ENCODE measurements at places on chromosomes 16 and 17.

DNA sequence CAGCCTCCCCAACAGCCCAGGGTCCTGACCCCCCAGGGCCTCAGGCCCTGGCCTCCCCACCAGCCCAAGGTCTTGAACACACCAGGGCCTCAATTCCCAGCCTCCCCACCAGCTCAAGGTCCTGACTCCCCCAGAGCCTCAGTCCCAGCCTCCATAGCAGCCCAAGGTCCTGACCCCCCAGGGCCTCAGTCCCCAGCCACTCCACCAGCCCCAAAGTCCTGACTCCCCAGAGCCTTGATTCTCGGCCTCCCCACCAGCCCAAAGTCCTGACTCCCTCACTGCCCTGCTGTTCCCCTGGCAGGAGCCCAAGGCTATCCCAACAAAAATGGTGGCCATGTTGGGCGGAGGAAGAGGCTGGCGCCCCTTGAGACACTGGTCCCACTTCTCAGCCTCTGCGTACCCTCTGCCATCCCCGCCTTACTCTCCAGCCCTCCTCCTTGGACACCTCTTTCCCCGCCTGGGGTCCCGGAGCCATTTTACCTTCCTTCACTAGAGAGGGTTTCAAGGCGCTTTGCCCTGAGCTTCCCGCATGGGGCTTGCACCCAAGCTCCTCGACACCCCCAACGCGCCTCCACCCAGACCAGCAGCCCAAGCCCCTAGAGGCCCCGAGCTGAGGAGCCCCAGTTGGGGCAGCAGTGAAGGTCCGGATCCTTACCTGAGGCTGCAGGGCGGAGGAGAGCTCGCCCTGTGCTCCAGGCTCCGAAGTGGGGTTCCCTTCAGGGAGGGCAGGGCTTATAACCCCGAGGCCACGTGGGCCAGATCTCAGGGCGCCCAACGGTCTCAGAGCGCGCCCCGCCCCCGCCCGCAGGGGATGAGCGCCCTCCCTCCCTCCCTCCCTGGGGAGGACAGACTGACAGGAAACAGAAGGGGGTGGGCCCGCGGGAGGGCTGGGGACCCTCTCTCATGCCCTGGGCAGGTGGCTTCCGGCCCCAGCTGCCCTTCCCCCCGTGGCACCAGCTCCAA lies 3.5 kb upstream of the TSPOAP1 start:
- H3K36me3 ChIP-seq = peaks cover 7% of the 10 kb centered on the region
- peak overlapping the region; percentile 16 for H3K4me3 ChIP-seq
- peaks cover 38% of the 10 kb centered on the region for H3K4me1 ChIP-seq
- DNase-seq = no peak

DNA sequence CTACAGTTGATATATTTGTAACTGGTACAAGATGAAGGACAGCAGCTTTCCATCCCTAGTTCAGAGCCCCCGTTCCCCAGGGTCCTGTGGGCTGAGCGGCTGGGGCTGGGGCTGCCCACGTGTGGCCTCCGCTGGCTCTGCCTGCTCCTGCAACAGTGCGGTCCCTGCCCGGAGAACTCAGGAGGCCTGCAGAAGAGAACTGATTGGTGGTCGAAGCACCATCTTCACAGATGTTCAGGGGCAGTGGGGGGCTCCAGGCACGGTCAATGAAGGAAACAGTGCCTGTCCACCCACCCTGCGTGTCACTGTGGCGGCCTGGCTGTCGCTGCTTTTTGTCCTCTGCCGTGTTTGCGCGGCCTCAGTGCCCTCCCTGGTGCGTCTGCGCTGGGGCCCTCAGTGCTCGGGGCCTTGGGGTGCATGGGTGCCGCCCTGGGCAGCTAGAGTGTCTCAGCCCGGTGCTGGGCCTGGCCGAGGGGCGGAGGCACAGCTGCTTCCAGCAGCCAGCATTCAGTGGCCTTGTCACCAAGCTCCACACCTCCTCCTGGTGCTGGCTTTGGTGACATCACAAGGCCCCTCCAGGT lies 4.2 kb upstream of the NUDT16L1 start:
- no peak for DNase-seq
- H3K36me3 ChIP-seq = peaks cover 82% of the 10 kb centered on the region
- no peaks in the 10 kb centered on the region for H3K27me3 ChIP-seq
- no peak overlapping the region for H3K27ac ChIP-seq
- peaks cover 19% of the 10 kb centered on the region for H3K4me1 ChIP-seq

DNA sequence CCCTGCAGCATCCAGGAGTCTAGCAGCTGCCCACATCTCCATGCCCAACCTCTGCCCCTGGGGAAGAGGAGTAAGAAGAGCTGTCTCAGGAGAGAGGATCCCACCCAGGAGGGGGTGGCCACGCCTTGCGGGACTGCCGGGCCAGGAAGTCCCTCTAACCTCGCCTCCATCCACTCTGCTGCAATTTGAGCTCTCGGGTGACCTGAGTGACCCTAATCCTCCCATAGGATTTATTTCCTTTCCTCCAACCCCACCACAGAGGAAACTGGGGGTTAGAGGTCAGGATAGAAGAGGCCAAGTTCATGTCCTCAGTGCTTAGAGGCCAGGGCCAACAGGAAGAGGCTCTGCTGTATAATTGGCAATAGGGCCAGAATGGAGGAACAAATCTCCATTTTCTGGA lies 22.6 kb upstream of the NGFR start:
- no peak overlapping the region for H3K27ac ChIP-seq
- H3K4me3 ChIP-seq = no peak overlapping the region
- no peak for DNase-seq
- peaks cover 29% of the 10 kb centered on the region for H3K4me1 ChIP-seq
- peaks cover 16% of the 10 kb centered on the region for H3K27me3 ChIP-seq

DNA sequence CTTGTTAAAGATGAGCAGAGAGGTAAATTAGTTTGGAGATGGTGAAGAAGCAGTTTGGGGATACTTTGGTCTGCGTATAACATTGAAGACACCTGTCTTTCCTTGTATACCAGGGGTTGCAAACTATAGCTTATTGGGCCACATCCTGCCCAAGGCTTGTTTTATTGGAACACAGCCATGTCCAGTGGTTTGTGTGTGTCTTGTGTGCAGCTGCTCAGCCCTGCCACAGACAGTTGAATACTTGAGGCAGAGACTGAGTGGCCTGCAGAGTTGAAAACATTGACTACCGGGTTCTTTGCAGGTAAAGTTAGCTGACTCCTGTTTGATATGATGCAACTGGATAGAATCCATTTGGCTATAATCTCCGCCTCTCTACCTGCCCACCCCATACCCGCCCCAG lies 224.4 kb downstream of the PRKCA start:
- H3K4me1 ChIP-seq = peaks cover 27% of the 10 kb centered on the region
- no peaks in the 10 kb centered on the region for H3K36me3 ChIP-seq
- no peak overlapping the region for H3K27ac ChIP-seq
- H3K4me3 ChIP-seq = no peak overlapping the region
- DNase-seq = no peak
- H3K27me3 ChIP-seq = no peaks in the 10 kb centered on the region

DNA sequence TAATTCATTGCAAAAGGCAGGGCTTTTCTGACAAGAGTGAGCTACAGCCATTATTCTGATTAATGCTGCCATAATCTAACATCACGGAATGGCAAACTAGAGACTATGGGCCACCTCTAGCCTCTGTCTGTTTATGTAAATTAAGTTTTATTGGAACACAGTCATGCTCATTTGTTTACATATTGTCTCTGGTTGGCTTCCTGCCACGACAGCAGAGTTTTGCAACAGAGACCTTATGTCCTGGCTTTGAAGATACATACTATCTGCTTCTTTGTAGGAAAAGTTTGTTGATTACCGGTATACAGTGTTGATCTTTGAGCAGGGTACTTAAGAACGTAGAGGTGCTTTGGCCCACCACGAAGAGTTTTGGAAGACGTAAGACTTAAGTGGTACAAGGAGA lies 715.9 kb upstream of the RBFOX1 start:
- H3K27ac ChIP-seq = no peak overlapping the region
- no peak for DNase-seq
- no peak overlapping the region for H3K4me3 ChIP-seq
- peaks cover 3% of the 10 kb centered on the region for H3K4me1 ChIP-seq
- no peaks in the 10 kb centered on the region for H3K36me3 ChIP-seq

- H3K27ac ChIP-seq = no peak overlapping the region
- H3K27me3 ChIP-seq = no peaks in the 10 kb centered on the region
- DNase-seq = no peak
Observed at GRCh38 chr17:82217120-82217529, 4.5 kb upstream of the CCDC57 start.

DNA sequence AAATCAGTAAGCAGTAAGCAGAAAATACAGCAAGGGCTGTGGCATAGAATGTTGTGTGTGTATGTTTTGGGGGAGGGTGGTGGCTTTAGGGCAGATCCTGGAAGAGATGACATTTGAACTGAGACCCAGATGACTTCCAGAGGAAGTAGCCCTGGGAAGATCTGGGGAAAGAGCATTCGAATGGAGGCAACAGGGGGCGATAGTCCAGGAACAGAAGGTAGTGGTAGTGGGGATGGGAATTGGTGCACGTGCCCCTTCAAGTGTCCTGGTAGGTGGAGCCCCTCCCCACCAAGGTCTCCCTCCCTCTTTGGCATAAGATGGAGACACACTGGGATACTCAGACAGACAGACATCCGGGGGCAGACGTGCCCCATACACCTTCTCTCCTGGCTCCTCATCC lies 14.1 kb downstream of the ARHGEF15 start:
- DNase-seq = no peak
- no peak overlapping the region for H3K4me3 ChIP-seq
- peaks cover 13% of the 10 kb centered on the region for H3K4me1 ChIP-seq

DNA sequence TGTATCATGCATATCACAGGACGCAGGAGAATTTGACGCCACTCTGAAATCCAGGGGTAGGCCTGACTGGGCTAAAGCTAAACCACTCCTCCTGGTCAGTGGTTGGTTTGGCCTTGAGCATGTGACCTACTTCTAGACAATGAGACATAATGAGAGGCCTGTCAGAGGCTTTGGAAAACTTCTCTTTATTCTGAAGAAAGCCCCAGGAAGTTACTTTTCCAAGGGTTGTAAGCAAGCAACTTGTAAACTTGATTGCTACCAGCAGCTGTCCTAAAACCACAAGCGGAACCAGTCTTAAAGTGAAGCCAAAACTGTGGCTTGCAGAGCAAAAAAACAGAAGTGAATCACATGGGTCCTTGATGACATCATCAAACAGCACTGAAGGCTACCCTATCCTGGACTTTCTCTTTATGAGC lies 138.2 kb upstream of the COX10 start:
- H3K4me1 ChIP-seq = peaks cover 3% of the 10 kb centered on the region
- no peak for DNase-seq
- no peak overlapping the region for H3K4me3 ChIP-seq
- no peaks in the 10 kb centered on the region for H3K36me3 ChIP-seq

DNA sequence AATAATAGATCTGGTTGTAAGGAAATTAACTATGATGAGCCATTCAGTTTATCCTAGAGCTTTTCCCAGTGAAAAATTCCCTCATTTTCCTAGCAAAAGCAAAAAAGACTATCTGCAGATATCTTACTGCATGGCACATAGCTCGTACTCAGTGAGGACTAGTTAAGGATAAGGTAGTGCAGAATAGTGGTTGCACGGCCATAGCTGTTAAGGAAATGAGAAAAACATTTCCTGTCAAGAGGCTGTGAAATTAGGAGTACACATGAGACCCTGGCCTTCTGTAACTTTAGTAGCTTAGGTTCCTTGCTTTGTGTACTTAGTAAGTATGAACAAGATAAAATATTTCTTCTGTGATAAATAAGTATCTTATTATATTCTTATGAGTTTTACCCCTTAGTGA lies 10.3 kb downstream of the KAT7 start:
- no peaks in the 10 kb centered on the region for H3K27me3 ChIP-seq
- H3K27ac ChIP-seq = no peak overlapping the region
- DNase-seq = no peak
- H3K36me3 ChIP-seq = peaks cover 47% of the 10 kb centered on the region
